AG09309 (cell line): ENCODE measurements at places on chromosomes 3 and 15.

DNA sequence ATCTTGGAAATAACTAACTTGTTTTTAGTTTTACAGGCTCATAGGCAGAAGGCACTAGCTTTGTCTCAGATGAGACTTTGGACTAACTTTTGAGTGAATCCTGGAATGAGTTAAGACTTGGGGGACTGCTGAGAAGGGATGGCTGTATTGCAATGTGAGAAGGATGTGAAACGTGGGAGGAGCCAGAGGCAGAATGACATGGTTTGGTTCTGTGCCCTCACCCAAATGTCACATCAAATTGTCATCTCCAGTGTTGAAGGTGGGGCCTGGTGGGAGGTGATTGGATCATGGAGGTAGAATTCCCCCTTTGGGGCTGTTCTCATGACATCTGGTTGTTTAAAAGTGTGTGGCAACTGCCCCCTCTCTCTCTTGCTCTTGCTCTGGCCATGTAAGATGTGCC lies 28.8 kb upstream of the CCDC50 start:
- DNase-seq, result no peak

GRCh38 chr3:43034911-43035310 lies 55.8 kb downstream of the GASK1A start:
- DNase-seq, result no peak

DNA sequence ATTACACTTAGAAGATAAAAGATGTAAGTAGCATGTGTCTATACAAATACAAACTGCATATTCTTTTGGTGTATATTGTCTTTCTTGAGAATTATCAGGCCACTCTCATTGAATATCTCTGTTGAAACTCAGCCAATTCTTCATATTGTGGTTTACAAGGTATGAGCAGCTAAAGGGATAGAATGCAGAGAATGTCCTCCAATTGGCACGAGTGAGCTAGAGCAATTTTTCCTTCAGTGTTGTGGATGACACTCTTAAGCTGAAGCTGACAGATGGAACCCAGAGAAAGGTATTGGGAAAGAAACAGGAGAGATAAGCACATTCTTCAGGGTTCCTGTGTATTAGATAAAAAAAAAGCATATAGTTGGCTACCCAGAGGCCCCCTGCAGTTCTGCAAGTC lies 453.1 kb downstream of the EPHA3 start:
- DNase-seq, result no peak

- DNase-seq, result no peak
Measured at GRCh38 chr15:87349181-87349580, 907.4 kb downstream of the NTRK3 start.

DNA sequence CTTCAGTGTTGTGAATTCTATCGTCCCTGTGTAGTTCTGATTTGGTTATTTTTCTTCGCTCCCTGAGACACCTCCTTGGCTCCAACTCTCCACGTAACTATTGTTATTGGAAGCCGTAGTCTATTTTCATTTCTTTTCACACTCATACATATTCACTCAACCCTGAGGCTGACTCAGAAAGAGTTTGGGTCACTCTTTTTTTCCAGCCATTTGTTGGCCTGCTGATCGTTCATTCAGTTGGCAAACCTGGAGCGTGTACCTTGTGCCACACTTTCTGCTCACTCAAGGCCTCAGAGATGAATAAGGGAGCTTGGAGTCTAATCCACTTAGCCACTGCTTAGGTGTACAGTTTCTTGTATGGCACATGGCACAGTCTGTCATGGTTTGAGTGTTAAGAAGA lies 22.4 kb downstream of the GYG1 start:
- no peak for DNase-seq

- no peak for DNase-seq
Measured at GRCh38 chr3:47024932-47025331, 45.5 kb downstream of the NBEAL2 start.

GRCh38 chr15:38690719-38691332 lies 126.2 kb upstream of the RASGRP1 start:
- no peak for DNase-seq

GRCh38 chr3:14793126-14793857 lies 25.5 kb upstream of the FGD5 start:
- no peak for DNase-seq

GRCh38 chr15:69476704-69477473 lies 24.3 kb downstream of the RPLP1 start:
- DNase-seq, result no peak

DNA sequence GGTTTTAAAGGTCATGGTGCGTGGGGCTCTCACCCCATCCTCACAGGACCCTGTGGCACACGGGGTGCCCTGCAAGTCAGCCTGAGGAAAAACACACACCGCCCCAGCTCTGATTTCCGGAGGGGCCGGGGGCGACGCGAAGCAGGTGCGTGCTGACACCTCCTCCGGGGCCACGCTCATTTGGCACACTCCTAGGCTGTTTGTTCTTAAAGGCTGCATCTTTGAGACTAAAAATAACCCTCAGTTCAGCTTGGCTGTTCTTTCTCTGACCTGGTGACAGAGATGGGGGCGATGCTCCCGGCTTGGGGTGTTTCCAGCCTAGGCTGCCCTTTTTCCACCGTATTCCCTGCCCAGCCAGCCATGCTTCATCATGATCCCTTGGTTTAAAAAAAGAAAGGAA lies 141.5 kb upstream of the TPM1 start:
- DNase-seq, result no peak

- DNase-seq, result peak; percentile 18
Measured at GRCh38 chr3:145882436-145882835, 278.5 kb downstream of the PLOD2 start.
